ENCODE measurements at places on chromosomes 12 and 14.

- DNase-seq = no peak
Measured at GRCh38 chr14:49986343-49987014, 93.6 kb downstream of the ARF6 start.

DNA sequence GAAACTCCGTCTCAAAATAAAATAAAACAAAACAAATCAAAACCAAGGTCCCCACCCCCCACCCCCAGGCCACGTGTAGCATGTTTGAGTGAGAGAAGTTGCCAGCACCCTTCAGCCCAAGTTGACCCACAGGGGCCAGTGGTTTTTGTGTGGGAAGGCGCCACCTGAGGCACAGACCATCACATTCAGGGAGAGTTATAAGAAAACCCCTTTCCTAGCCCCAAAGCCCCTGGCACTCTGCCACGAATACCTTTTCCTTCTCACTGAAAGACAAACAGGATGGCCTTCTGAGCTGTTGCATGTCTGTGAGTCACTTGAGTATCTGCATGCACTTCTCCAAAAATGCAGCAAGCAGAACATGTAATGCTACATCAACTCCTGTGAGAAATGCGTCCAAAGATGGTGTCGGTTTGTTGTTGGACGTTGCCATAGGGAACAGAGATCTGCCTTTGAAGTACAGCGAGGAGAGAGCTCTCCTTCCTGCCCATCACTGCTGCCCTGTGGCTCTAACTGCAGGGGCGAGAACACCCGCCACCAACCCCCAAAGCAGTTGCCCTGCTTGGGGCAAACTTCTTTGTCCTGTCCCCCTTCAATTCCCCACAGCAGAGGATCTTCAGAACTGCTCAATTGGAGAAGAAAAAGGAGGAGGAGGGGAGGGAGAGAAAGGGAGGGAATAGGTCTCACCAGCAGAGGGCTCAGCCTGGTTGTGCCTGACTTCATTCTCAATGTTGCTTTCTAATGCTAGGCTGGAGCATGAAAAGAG lies 2.7 kb upstream of the TRAF3 start:
- peak; percentile 88 for DNase-seq

GRCh38 chr12:46455648-46456352 lies 83.2 kb upstream of the SLC38A2 start:
- no peak for DNase-seq

DNA sequence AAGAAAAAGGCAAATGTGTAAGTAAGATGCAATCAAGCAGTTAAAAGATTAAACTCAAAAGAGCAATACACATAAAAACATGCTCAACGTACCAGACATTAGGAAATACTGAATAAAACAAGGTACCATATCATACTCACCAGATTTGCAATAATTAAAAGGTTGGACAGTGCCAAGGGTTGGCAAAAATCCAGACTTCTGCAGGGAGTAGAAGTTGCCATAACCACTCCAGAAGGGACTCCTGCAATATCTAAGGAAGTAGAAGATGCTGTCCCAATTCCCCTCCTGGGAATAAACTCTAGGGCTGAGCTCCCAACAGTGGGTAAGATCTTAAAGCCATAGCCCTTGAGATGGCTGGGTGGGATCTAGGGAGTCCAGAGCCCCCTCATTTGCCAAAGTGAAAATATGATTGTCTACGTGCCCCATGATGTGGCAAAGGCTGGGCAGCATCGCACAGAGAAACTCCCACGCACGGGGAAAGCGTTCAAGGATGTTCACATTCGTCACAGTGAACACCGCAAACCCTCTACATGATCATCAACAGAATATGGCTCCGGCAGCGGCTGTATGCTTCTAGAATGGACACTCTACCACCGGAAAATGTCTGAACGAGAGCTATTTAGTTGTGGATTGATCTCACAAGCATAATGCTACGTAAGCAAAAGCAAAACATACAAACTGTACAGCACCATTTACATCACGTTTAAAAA lies 12.3 kb downstream of the KCTD10 start:
- no peak for DNase-seq

DNA sequence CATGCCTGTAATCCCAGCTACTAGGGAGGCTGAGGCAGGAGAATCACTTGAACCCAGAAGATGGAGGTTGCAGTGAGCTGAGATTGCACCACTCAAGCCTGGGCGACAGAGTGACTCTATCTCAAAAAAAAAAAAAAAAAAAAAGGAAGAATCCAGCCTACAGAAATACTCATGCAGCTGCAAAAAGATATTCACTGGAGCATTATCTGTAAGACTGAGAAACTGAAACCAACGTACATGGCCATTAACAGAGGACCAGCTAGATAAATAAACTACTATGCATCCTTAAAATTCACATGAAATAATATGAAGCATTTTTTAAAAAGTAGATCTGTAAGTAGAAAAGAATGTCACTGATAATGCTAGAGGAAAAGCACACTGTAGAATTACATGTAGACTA lies 3.5 kb downstream of the SLC7A7 start:
- no peak for DNase-seq

- no peak for DNase-seq
Measured at GRCh38 chr12:14828892-14829291, 14.4 kb downstream of the ART4 start.

DNA sequence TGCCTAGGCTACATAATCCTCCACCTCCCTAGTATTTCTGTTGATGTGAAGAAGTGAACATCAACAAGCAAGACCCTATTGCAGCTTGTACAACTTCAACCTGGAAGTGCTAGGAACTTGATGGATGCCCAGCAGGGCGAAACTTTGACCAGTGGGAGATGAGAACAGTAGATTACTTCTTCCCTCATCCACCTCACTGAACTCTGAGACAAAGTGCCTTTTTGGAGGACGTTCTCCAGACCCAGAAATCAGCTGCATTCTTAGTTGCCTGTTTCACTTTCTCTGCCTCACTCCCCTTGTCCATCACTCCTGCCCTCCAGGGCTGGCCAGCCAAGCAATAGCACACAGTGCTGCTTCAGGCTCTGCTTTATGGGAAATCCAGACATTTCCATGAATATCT lies 683.4 kb downstream of the GALC start:
- DNase-seq = no peak

DNA sequence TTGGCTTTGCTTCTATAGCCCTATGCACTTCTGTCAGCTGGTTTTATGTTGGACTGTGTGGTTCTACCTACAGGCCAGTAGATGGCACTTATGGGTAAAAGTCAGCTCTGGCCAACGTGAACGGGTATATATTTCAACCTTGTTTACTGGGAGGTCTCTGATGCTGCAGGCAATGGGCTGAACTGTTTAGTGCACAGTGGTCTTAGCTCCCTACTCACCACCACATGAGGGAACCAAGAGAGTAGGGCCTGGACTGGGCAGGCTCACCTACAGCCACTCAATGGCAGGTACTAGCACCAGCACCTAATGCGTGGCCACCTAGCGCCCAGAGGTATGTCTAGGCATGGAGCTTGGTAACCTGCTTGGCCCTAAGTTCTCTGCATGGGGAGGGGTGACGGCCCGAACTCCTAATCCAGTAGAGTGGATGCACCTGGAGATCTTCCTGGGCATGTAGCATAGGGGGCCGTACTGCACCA lies 481.8 kb downstream of the TMEM117 start:
- peak; percentile 60 for DNase-seq

GRCh38 chr12:22238211-22238610 lies 96.3 kb downstream of the ST8SIA1 start:
- DNase-seq = no peak

- no peak for DNase-seq
Measured at GRCh38 chr14:42469637-42470426, 863.2 kb downstream of the LRFN5 start.
